ENCODE measurements at places on chromosomes 16 and 17. TPM values are rescaled to one million over a fixed set of nuclear protein-coding genes. Genes with fewer than 3 reads are reported as not detected.

Gene DYNLRB2
- not detected for total RNA-seq

DNA sequence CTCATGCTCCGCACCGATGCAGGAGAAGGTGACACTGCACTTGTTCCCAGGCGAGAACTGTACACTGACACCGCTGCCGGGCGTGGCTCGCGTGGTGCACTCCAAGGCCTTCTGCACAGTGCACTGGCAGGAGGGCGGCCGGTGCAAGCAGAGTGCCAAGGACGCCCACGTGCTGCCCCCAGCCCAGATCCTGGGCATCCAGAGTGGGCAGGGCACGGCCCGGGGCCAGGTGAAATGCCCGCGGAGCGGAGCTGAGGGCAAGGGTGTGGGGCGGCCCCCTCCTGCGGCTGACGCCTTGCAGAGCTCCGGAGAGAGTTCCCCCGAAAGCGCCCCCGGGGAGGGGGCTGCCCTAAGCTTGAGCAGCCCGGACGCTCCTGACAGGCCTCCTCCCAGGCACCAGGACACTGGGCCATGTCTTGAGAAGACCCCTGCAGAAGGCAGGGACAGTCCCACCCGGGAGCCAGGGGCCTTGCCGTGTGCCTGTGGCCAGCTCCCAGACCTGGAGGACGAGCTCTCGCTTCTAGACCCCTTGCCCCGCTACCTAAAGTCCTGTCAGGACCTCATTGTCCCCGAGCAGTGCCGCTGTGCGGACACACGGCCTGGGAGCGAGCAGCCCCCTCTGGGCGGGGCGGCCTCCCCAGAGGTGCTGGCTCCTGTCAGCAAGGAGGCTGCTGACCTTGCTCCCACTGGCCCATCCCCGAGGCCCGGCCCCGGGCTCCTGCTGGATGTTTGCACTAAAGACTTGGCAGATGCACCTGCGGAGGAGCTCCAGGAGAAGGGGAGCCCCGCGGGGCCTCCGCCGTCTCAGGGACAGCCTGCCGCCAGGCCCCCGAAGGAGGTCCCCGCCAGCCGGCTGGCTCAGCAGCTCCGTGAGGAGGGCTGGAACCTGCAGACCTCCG lies 21.9 kb upstream of the JPT2 start:
- DNase-seq = no peak

Gene KRT27
- not detected for total RNA-seq

Gene SLC35G3
- not detected for total RNA-seq

DNA sequence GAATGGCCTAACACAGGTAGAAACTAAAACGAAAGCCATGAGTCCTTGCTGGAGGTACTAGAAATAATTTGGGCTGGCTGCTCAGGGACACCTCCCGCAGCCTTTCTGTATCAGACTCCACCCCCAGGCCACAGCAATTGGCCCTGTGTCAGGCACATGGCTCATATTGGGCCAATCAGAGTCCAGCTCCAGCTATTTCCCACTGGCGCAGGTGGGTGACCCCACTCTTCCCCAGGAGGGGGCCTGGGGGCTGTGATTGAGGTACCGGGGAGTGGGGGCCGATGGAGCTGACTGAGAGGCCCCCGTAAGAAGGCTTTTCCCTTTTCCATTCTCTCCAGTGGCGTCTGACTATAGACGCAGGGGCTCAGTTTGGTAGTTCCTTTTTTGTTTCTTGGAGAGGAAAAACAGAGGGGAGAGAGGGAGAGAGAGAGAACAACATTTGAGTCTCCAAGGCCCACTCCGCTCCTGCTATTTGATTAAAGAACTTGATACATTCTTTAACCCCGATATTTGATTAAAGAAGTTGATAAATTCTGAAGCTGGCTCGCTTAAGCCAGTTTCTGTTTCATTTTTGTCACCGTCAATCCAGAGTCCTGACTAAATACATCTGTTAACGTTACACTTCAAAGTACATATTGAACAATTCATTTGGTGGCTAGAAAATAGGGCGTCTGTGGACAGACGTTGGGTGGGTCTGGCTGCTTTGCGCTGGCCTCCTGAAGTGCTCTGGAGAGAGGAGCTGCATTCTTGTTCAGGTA lies 26.3 kb downstream of the FOXL1 start:
- DNase-seq = no peak

- DNase-seq = no peak
Observed at GRCh38 chr16:28904363-28904762, 20.7 kb downstream of the RABEP2 start.

DNA sequence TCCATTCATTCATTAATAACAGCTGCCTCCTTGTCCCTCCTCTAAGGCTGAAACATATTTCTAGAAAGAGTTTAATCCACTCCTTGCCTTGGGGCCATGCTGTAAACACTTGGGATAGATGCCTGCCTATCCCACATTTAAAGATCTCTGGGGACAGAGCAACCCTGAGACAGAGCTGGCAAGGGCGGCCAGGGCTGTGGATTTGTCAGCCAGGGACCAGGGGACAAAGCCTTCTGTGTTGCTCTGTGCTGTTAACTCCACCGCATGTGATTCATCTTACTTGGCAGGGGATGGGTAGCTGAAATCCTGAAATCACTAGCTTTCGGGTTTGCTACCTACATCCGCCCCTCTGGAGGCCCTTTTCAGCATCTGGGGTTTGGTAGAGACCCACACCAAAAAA lies 392.9 kb downstream of the SLC39A11 start:
- no peak for DNase-seq

DNA sequence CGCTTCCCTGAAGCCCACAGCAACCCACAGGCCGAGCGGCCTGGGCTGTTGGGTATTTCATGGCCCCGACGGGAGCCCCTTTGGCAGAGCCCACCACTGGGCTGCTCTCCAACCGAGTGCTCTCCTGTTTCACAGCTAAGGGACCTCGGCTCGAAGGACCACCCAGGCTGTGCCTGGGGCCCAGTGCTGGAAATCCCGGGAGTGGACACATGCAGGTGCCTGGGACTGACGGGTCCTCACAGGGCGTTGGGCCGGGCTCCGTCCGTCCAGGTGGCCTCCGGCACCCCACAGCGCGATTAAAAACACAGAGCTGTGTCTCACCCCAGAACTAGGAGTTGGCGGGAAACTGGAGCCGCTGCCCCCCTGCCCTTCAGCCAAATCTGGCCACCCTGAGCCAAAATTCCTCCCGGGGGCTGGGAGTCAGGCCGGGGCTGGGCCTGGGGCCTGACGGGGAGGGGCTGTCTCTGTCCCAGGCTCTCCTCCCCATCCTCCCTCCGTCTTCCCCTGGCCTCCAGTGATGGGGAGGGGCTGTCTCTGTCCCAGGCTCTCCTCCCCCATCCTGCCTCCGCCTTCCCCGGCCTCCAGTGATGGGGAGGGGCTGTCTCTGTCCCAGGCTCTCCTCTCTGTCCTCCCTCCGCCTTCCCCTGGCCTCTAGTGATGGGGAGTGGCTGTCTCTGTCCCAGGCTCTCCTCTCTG lies 14.1 kb downstream of the UTS2R start:
- DNase-seq = no peak

Gene CA4
- total RNA-seq = 725 TPM

GRCh38 chr17:298791-299450 lies 53.7 kb downstream of the RPH3AL start:
- no peak for DNase-seq

DNA sequence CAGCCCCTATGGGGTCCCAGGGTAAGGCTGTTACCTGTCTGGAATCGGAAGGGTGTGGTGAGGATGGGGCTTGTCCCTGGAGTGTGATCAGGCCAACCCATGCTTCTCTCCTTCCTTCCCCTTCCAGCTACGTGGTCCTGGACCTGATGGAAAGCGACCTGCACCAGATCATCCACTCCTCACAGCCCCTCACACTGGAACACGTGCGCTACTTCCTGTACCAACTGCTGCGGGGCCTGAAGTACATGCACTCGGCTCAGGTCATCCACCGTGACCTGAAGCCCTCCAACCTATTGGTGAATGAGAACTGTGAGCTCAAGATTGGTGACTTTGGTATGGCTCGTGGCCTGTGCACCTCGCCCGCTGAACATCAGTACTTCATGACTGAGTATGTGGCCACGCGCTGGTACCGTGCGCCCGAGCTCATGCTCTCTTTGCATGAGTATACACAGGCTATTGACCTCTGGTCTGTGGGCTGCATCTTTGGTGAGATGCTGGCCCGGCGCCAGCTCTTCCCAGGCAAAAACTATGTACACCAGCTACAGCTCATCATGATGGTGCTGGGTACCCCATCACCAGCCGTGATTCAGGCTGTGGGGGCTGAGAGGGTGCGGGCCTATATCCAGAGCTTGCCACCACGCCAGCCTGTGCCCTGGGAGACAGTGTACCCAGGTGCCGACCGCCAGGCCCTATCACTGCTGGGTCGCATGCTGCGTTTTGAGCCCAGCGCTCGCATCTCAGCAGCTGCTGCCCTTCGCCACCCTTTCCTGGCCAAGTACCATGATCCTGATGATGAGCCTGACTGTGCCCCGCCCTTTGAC lies 2.4 kb downstream of the MAPK7 start:
- no peak for DNase-seq

DNA sequence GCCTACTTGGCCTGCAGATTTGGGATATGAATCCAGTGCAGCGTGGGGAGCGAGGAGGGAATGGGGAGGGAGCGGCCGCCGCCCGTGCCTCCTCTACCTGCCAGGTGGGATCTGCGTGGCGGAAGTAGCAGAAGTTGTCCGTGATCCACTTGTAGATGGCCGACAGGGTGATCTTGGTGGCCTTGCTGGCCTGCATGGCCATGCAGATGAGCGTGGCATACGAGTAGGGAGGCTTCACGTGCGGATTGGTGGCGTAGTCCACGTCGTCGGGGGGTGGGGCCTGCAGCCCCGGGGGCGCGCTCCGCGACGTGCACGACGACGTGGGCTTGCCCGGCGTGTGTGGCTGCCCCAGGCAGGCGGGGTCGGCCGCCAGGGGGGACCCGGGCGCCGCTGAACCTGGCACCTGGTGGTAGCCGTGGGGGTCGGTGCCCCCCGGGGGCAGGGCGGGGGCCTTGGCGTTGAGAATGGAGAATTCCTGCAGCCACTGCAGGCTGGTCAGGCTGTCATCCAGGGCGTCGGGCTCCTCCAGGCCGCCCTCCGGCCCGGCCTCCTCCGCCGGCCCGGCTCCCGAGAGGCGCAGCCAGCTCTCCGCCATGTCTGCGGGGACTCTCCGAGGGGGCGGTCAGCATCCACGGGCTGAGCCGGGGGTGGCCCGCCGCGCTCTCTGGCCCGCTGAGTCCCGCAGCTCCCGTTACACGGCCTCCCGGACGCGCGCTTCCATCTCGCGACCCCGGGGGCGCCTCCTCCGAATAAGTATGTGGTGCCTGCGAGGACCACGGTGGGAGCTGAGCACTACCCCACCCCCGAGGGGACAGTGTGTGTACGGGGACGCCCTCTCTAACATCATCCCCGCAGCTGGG lies 1.0 kb downstream of the FOXJ1 start:
- no peak for DNase-seq

DNA sequence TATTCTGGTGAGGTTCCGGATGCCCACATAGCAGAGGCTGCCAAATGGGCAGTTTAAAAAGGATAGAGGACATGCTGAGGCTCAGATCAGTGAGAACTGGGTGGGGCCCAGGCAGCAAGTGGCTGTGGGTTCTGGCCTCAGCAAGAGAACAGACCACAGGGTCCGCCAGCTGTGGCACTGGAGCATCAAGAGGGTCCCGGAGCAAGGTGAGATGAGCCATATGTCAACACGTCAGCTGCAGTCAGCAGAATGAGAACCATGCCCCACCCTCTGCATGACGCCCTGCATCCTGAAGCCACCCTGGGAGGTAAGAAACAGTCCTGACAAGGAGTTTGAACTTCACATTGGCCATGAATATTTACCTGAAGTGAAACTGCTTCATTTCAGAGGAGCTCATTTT lies 20.1 kb upstream of the CCL5 start:
- peak; percentile 13 for DNase-seq

DNA sequence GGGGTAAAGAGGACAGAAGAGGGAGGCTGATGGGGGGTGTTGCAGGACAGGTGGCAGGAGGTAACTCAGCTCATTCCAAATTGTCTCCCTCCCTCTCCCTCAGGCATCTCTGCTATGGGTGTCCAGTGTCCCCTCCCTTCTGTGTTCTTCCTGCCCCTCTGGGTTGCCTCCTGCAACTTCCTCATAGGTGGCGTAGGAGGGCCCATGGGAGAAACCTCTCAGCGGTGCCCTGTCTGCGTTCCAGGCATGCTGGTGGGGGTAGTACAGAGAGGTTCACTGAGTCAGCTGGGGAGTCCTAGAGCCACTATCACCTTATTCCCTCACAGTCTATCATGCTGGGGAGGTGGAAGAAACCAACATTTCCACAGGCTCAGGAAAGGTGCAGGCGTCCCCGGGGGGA lies 14.7 kb upstream of the ODF4 start:
- no peak for DNase-seq

DNA sequence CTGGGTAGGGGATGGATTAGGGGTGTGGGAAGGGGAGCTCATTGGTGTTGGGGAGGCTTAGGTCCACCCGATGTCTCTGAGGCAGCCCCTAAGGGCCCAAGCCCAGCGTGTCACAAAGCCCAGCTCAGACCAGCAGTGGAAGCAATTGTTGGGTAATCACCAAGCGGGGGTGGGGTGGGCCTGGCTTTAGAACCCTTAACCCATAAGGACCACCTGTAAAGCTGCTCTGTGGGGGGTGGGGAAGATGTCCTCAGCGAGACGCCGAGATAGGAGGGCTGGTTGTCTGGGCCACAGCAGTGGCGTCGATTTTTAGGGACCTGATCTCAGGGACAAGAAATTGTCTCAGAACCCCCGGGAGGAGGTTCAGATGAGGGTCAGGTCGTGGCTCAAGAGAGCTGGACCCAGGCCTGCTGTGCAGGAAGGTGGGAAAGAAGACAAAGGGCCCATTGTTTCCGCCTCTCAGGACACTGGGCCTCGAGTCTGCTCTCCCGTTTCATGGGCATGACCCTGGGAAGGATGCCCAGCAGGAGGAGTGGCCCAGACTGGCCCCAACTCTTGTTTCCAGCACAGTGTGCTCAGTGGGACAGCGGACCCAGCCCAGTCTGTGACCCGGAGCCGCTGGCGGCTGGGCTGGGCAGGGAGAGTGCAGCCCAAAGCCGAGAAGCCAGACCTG lies 15.9 kb downstream of the ST6GALNAC2 start:
- no peak for DNase-seq

- DNase-seq = no peak
Observed at GRCh38 chr17:9811537-9811936, 10.3 kb downstream of the GSG1L2 start.

Gene BCO1
- 2.2 TPM for total RNA-seq

DNA sequence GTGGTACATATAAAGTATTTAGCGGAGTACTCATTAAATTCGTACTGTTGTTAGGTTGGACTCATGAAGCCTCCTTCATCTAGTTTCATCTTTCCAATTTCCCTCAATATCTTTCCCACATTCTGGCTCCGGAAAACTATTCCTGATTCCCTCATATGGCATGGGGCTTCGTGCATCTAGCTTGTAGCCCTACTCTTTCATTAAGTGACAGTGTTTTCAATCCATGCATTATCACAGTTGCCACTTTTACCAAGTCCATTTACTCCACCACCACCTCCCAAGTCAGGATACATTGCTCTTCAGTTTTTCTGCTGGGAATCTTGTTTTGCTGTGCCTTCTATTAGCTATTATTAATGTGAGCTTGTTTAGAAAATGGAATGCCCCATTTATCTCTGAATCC lies 1032.1 kb upstream of the RBFOX1 start:
- DNase-seq = no peak

Gene HLF
- 1.3 TPM for total RNA-seq

DNA sequence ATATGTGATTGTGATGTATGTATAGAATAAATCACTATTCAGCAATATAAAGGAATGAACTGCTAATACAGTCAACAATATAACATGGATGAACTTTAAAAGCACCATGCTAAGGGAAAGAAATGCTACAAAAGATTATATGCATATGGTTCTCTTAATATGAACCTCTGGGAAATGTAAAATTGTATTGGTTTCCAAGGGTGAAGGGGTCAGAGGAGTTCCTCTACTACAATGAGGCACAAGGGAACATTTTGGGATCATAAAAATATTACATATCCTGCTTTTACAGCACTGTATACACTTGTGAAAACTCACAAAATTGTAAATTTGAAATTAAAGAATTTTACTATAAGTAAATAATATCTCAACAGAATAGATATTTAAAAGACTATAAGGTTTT lies 111.4 kb downstream of the CA10 start:
- DNase-seq = no peak

All from mucosa of descending colon (tissue), 3 donors.